OCI-LY7 (cell line): ENCODE measurements at places on chromosomes 13 and 19. TPM values are rescaled to one million over a fixed set of nuclear protein-coding genes. Genes with fewer than 3 reads are reported as not detected.

Gene KCNJ14
- total RNA-seq, result 2.5 and 2.6 TPM in 2 replicates

DNA sequence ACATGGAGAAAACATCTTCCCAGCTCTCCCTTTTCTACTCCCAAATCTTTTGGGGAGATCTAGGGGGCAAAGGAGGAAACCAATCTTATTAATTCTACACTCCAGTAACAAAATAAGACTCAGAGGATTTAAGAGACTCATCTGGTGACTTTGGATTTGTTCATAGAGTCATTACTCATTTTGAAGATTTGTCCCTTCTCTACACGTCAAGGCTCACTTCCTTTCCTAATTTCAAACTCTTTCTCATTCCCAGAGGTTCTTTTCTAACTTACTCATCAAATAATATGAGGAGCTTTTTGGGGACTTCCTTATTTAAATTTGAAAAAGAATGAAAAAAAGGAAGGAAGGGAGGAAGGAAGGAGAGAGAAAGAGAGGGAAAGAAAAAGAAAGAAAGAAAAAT is 14.4 kb downstream of the SIAH3 start:
- no peak for DNase-seq

DNA sequence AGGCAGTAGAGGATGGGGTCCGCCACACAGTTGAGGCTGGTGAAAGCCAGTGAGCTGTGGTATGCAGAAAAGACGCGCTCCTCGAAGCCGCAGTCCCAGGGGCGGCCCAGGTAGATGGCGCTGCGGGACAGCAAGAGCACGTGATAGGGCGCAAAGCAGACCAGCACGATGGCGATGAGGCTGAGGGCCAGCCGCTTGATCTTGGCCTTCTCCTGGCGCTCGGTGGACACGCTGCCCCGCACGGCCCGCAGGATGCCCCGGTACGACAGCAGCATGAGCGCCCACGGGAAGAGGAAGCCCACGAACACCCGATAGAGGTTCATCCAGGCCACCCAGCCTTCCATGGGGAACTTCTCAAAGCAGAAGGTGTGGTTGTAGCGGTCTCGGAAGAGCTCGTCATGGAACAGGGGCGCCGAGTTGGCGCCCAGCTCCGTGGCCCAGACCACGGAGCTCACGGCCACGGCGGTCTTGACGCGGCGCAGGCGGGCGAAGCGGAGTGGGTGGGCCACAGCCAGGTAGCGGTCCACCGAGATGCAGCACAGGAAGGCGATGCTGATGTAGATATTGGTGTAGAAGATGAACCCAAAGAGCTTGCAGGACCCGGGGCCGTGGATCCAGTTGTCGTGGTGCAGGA is 6.5 kb upstream of the OPA3 start:
- peak; percentile 57 for DNase-seq

GRCh38 chr13:98797456-98797855 is 45.0 kb upstream of the SLC15A1 start:
- no peak for DNase-seq

GRCh38 chr13:23146811-23147625 is 33.8 kb upstream of the SGCG start:
- no peak for DNase-seq

DNA sequence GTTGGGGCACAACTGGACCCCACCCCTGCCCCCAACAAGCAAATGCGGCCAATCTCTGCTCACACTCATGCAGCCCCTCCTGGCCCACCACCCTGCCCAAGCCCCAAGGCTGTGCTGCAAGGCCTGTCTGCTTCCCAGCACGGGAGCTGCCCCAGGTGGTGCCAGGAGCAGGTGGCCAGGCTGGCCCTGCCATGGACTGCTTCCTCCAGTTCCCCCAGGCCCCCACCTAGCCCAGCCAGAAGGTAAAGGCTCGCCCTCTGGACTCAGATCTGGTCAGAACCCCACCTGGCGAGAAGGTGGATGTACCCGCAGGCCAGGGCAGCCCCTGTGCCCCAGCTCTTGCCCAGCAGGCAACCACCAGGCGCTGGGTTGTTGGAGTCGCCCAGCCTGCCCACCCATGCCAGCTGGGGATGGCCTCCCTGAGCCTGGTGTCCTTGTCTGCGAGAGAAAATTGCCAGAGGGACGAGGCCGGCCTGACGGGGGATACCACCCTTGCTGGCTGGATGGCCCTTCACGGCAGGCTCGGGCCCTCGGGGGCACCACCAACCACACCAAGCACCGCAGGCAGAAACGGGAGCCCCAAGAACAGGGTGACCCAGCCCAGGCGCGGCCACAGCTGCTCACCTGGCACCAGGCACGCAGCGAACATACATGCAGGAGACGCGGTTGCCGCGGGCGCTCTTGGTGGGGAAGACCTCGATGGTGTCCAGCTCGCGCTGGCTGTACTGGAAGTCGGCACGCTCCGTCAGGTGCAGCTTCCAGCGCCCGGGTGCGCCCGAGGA is 4.5 kb downstream of the ABHD17A start:
- no peak for DNase-seq

DNA sequence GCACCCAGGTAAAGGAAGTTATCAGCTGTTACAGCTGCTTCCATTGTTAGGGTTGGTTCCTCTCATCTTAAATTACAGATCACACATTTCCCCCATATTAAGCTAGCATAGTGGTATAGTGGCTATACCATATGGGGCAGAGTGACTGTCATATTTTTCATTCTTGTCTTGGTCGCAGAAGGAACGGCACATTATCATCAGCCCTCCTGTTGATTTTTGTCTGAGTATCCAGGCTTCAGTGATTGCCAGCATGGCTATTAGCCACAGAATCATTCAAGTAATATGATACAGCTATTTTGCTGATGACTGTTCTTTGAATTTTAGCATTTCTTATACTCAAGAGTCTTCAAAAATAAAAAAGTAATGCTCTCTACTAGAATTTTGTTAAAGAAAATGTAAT is 240.9 kb downstream of the LIG4 start:
- no peak for DNase-seq

DNA sequence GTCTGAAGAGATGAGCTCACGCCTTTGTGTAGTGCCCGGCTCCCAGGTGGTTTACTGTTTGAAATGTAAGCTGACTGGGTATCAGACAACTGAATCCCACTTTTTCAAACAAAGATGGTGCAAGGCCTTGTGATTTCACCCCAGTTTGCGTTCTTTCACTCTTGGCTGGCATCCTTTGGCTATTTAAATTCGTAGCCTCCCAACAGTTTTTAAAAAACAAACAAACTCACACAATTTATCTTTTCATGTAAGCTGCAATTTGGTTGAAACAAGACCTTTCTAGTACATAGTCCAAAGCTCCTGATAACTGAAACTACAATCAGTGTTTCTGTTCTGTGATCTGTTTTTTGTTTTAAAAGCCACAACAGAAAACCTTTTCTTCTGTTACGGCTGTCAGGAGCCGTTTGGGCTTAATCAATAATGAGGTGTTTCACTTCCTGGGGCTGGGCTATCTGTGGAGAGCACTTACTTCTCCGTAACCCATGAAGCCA is 65.1 kb upstream of the NPAS1 start:
- no peak for DNase-seq

DNA sequence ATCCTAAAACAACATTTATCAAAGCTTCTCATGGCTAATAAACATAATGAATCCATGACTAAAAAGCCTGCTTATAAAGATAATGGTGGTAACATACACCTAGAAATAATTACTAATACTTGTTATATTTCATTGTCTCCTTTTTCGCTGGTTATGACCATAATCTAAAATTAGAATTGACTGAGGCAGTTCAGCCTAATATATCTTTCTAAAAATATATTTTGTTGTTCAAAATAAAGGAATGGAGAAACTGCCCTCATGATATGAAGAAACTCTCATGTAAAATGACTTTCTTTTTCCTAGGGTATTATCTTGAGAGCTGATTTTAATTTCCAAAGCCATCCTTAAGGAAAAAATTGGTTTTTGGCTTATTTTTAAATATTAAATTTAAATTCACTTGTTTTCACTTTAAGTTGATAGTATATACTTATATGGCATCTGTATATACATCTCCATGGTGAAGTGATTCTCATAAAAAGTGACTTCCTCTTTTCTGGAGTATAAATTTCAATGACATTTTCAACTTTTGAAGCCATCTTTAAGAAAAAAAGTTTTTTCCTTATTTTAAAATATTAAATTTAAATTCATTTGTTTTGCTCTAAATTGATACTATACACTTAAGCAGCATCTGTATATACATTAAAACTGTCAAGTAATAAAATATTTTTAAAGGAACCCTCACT is 204.6 kb downstream of the VWA8 start:
- DNase-seq, result peak; percentile 6
